ENCODE measurements at places on chromosomes 6 and 20.

- no peak for DNase-seq
Observed at GRCh38 chr20:588476-588875, 21.6 kb downstream of the TCF15 start.

DNA sequence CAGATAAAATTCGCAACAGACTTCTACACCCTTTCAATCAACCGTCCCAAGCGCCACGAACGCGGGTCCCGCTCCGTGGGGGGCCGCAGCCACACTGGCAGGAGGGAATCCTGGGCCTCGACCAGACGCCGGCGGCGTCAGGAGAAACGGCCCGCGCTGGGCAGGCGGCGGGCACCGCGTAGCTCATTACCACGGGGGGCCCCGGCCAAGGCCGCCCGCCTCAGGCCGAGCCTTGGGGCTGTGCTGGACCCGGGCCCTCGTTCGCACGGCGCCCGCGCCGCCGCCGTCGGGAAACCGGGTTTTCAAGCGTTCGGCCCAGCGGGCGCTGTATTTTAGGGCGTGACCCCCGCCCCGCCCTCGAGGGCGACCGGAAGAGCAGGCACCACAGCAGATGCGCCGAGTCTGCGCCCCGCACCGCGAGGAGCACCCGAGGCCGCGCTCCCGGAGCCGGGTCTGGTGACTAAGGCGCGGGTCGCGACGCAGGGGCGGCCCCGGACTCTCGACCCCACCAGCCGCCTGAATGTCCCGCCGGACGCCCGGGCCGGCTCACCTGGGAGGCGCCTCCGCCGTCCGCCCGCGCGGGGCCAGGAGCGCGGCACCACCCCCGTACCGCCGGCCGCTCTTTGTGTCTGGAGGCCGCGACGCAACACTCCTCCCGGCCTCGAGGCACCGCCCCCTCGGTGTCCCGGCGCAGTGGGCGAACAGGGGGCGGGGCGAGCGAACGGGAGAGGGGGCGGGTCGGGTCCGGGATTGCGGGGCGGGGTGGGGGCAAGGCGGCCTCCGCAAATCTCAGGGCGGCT, at the start of gene NINL:
NINL (minus strand) TSS at position 627 of the 800 bp plus-strand sequence. CDS start 58,944 bp downstream, outside the sequence.
- peak; percentile 84 for DNase-seq

DNA sequence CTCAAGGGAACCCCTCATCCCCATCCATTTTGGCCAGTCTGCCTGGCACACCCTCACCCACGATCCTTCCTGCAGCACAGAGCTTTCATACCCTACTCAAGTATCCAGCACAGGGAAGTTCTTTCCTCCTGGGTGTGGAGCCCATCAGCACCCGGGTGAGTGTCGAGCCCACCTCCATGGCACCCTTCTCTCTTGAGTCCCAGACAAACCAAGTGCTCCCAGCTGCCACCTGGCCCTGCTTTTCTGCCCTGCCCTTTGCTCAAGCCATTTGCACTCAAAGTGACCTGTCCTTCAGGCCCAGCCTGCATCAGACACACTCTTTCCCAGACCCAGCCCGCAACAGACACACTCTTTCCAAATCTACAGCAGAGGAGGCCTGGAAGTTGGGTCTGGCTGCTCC, 257.2 kb downstream of the DLL1 start:
- DNase-seq: no peak

DNA sequence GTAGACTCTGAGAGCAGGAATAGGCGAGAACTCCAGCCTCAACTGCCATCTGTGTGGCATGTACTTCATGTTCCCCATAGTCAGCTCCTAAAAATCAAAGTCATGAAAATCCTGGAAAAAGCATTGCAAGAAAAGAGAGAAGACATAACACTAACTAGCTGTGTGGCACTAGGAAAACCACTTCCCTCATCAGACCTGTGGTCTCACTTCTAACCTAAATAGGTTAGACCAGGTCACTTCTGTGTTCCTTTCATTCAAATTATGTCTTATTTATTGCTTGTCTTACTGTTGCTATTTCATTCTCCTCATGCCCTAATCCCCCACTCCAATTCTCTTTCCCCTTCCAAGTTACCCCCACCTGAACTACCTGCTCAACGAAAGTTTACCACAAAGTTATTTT, 70.2 kb downstream of the TNFRSF21 start:
- DNase-seq: no peak

DNA sequence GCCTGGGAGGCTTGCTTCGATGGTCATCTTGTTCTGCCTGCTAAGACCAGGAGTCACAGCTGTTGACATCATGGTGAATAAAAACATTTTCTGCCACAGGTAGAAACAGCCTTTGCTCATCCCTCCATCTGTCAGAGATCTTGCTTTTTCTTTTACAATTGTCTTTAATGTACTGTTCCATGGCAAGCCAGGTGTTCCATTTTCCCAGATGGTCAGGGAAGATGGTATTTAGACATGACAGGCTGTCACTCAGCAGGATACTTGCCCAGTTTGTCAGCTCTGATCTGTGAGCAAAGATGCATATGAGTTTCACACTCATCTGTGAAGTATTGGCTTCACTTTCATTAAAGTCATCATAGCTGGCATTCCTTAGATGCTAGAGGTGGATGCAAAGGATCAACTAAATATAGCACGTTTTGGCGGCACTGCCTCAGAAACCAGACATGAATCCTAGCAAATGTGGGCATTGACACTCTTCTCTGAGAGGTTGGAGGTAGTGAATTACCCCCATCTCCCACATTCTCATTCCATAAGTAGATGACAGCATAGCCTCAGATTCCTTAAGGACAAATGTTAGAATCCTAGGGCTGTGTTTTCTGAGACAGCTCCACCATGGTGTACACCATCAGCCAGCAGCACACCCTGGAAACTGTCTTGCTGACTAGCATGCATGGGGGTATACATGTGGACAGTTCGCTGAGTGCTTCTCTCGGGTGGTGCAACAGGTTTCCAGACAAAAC, 4.2 kb downstream of the SSTR4 start:
- DNase-seq: no peak

GRCh38 chr6:11710311-11710761, 68.3 kb downstream of the ADTRP start:
- no peak for DNase-seq

DNA sequence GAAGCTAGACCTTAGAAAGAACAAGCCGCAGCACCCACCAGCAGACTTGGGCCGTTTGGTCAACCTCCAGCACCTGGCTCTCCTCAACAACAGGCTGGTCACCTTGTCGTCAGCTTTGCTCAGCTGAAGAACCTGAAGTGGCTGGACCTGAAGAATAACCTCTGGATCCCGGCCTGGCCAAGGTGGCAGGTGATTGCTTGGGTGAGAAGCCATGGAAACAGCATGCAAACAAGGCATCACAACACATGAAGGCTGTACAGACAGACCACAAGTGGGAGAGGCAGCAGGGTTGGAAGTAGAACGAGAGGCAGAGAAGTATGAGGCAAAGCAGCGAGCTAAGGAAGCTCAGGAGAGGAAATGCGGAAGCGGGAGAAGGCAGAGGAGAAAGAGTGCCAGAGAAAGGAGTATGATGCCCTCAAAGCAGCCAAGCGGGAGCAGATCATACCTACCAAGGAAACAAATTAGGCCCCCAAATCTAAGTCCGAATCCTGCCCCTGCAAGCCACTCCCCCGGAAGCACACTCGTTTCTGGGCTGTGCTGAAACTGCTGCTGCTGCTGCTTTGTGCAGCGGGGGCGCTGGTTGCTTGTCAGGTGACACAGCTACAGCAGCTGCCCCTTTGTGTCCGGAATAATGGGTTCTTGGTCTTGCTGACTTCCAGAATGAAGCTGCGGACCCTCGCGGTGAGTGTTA, 121.6 kb upstream of the LGSN start:
- DNase-seq: no peak
